ENCODE measurements at places on chromosomes 5 and 9.

GRCh38 chr5:113050721-113051382 is 74.3 kb downstream of the DCP2 start:
- no peak for DNase-seq

GRCh38 chr5:8585230-8586018 is 716.5 kb downstream of the MTRR start:
- no peak for DNase-seq

GRCh38 chr9:129602598-129603415 is 18.1 kb downstream of the C9orf50 start:
- no peak for DNase-seq

GRCh38 chr9:114258218-114258617 is 64.7 kb upstream of the ORM1 start:
- no peak for DNase-seq

- DNase-seq = no peak
Measured at GRCh38 chr5:158840193-158840592, 259.5 kb downstream of the EBF1 start.

- no peak for DNase-seq
Measured at GRCh38 chr9:97763874-97764273, 66.7 kb upstream of the XPA start.

DNA sequence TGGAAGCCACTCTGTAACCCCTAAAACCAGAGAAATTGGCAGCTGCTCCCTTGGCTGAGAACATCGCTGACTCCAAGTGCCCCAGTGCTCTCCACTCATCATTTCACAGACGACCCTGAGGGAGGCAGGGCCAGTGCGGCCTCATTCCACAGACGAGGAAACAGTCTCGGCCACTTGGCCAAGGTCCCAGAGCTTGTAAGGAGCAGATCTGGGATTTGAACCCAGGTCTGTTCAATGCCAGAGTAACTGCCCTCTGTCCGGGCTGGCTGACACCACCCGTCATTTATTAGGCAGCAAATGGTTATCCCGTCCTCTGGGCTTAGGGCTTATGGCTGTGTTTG is 19.9 kb upstream of the IER5L start:
- no peak for DNase-seq

DNA sequence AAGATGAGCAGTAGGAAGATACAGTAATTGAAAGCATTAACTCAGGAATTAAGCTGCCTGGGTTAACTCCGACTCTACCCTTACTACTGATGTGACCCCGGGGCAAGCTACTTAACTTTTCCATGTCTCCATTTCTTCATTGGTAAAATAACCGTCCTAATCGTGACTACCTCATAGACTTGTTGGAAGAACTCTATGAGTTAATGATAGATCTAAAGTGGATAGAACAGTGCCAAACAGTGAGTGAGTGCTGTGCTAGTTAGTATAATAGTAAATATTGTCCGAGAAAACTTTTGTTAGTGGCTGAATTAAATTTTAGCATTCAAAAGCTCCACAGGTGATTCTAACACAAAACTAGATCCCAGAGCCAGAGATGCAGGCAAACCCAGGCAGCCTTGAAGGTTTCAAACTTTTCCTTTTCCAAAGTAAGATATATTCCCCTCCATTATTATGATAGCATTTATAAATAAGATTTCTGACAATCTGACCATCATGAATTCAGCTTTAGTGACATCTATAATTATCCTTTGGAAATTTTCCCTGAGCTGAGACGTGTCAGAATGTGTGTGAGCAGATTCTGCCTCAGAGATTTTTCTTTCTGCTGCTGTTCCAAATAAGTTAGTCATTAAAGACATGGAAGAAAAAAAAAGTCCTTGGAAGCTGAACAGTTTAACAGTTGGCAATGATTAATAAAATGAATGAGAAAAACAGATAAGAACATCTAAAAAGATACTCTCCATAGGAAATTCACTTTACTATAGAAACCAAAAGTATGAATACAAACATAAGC is 369.5 kb downstream of the PRELID2 start:
- no peak for DNase-seq
